ENCODE measurements at places on chromosomes 1 and 21. TPM values are rescaled to one million over a fixed set of nuclear protein-coding genes. Genes with fewer than 3 reads are reported as not detected.
A peak's percentile ranks its signal among the peaks of the same experiment; 100 is the strongest.

ST3GAL3 gene
- 13.9 TPM for total RNA-seq

DNA sequence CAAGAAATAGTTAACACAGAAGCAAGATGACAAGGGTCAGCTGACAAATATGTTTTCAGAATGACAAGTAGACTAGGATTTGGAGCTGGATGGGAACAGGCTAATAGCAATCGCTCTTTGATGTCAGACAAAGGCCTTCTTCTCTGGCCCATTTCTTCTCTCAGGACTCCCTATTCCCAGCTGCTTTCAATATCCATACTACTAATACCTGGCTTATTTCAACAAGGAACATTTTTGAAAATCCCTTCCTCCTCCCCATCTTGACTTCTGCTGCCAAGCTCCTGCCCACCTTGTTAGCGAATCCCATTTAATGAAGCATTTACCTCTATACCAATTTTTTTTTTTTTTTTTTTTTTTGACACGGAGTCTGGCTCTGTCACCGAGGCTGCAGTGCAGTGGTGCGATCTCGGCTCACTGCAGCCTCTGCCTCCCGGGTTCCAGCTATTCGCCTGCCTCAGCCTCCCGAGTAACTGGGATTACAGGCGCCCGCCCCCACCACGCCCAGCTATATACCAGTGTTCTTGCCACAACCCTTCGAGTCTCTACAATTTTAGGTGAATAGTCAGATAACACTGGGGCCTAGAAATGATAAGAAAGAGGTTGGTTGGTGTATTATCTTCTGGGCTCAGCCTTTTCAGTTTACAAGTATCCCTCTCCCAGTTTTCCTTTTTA lies 68.4 kb downstream of the MACF1 start:
- no peaks in the 10 kb centered on the region for H3K27me3 ChIP-seq
- H3K27ac ChIP-seq, result no peak overlapping the region
- H3K36me3 ChIP-seq, result no peaks in the 10 kb centered on the region
- no peak overlapping the region for H3K4me3 ChIP-seq

ADGRB2 gene
- total RNA-seq, result 3.9 TPM

DNA sequence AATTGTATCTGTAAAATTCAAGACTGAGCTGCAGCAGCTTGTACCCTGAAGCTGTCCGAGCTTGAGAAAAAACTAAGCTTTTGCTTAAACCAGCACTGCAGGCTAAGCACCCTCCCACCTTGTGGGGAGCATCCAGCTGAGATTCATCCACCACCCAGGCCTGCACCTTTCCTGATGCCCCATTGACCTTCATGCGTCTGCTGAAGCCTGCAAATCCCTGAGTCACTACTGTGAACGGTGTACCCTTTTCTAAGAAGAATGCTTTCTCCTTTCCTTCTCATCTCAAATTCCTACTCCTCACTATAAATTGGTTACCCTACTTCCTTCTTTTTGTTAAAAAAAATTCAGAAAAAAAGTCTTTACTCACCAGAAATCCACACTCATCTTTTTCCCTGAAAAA lies 90.9 kb upstream of the RGS18 start:
- H3K27me3 ChIP-seq, result no peaks in the 10 kb centered on the region
- H3K36me3 ChIP-seq, result no peaks in the 10 kb centered on the region
- H3K4me1 ChIP-seq, result no peaks in the 10 kb centered on the region
- no peak for DNase-seq
- no peak overlapping the region for H3K27ac ChIP-seq

DNA sequence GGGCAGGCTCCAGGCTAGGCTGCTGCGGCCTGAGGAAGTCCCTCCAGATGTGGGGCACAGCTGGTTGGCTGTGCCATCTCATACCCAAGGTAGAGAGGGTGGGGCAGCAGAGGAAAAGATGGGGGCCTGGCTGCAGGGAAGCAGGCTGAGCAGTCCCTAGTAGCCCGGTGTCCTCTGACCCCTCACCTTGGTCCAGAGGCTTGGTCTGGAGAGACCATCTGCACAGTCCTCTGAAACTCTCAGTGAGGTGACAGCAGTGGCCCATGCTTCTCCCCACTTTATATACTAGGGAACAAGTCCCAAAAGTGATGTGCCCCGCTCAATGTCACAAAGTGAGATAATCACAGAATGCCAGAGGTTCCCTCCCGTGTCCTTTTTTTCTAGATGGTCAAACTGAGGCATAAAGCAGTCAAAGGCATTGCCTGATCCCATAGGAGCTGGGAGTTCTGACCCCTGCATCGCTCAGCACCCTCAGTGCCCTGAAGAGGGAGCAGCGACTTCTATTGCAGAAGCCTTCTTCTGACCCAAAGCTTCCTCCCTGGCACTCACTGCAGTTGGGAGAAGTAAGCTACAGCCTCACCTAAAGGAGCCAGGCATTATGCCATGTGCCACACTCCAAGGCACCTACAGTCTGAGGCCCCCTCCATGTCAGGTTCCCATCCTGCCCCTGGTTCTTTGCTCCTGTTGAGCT lies 45.5 kb downstream of the TRABD2B start:
- no peak overlapping the region for H3K4me3 ChIP-seq
- H3K4me1 ChIP-seq, result no peaks in the 10 kb centered on the region
- no peaks in the 10 kb centered on the region for H3K27me3 ChIP-seq
- no peaks in the 10 kb centered on the region for H3K36me3 ChIP-seq

GRCh38 chr1:112006416-112007025 lies 17.1 kb upstream of the KCND3 start:
- no peak overlapping the region for H3K27ac ChIP-seq
- peaks cover 11% of the 10 kb centered on the region for H3K27me3 ChIP-seq
- no peak for DNase-seq
- H3K36me3 ChIP-seq, result no peaks in the 10 kb centered on the region

TSHB gene
- total RNA-seq, result not detected

CFAP107 gene
- not detected for total RNA-seq

- H3K27me3 ChIP-seq, result no peaks in the 10 kb centered on the region
- no peak overlapping the region for H3K27ac ChIP-seq
- H3K36me3 ChIP-seq, result no peaks in the 10 kb centered on the region
- H3K4me3 ChIP-seq, result no peak overlapping the region
Measured at GRCh38 chr21:25334046-25334730, 273.1 kb downstream of the MRPL39 start.

- no peaks in the 10 kb centered on the region for H3K27me3 ChIP-seq
- H3K27ac ChIP-seq, result no peak overlapping the region
- peak; percentile 59 for DNase-seq
- H3K36me3 ChIP-seq, result no peaks in the 10 kb centered on the region
- H3K4me3 ChIP-seq, result no peak overlapping the region
- H3K4me1 ChIP-seq, result peaks cover 36% of the 10 kb centered on the region
Measured at GRCh38 chr1:55726994-55727393, 511.8 kb upstream of the USP24 start.

ACTL8 gene
- not detected for total RNA-seq

KRTAP19-3 gene
- not detected for total RNA-seq

Measured in GM23248 (cell line).